ENCODE measurements at places on chromosomes 11 and 22.

DNA sequence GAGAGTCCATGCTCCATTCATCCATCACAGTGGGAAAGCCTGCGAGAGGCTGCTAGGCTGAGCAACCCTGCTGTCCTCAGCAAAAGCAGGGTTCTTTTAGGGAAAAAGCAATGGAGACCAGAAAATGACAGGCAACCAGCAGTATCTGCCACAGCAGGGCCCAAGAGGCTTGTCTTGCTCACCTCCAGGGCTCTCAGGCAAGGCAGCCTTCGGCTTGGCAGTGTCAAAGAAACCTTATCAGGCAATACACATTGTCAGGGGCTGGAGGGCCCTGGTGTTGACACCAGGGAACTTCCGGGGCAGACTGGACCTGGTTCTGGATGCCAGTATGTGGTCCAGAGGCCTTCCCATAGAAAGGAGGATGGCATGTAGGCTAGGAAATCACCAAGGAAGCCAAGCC lies 10.2 kb upstream of the TLCD5 start:
- DNase-seq, result no peak

DNA sequence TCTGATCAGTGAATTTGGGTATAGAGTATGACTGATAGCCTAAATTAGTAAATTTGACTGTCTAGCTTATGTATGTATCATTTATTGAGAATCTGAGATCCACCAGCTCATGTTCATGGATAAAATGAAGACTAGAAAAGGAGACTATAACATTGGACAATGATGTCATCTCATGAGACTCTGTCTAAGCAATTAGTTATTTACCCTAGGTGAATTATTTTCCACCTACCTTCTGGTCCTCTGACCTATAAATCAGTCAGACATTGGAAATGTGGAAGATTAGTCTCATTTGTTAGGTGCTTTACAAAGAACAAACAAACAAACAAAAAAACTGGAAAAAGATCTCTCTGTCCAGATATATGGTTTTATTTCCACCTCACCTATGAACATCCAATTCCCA lies 38.7 kb upstream of the CALCA start:
- no peak for DNase-seq

GRCh38 chr11:64864473-64865285 lies 13.7 kb downstream of the EHD1 start:
- DNase-seq, result no peak

DNA sequence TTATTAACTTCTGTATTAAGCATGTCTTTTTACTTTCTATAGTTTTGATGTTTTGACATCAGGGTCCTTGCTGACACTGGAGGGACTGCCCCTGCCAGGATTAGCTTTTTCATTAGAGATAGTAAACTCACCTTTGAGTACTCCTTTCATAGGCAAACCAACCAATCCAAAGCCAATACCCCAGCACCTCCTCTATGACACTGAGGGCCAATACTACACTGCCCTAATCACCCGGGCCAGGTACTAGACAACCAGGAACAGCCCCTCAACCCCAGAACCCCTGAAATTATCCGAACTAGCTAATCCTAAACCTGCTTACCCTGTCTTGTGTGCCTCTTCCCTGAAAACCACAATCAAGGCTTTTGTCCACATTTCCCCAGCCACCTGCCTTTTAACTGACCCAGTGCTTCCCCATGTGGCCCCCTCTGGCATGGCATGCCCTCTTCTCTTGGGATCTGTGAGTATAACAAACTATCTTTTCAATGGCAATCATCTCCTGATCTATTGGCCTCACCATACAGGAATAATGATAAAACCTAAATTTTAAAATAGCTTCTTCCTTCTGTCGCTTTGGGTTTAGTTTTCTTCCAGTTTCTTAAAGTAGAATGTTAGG lies 31.2 kb downstream of the RAB6A start:
- DNase-seq, result peak; percentile 16

- DNase-seq, result no peak
These were observed 59.7 kb upstream of the SLC35C1 start for GRCh38 chr11:45745065-45745811.

DNA sequence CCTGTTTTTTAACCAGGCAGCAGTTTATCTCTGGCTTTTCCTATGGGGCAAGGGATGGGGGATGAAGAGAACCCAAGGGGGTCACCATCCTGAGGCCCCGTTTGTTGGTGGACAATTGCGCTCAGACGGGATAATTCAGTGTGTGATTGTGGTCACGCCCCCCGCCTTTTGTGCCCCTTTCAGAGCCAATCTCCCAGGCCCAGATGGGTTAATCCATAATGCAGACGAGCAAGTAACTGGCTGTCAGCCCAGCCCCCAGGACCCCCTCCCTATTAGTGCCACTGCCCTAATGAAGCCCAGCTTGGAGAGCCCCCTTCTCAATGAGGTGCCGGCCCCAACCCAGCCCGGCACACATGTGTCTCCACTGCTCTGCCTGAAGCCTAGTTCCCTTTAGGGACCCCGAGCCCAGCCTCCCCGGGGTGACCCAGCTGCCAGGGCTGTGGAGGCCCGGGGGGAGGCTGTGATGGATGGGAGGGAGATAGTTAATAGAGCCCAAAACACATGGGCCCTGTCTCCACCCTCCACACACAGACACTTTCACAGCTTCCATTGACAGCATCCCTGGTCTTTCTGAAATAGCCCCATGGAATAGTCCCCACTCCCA lies 19.1 kb upstream of the ROBO3 start:
- DNase-seq, result no peak
